ENCODE measurements at places on chromosomes 2 and 18. TPM values are rescaled to one million over a fixed set of nuclear protein-coding genes. Genes with fewer than 3 reads are reported as not detected.

GRCh38 chr18:70132999-70133398 is 72.5 kb downstream of the RTTN start:
- DNase-seq: no peak

DNA sequence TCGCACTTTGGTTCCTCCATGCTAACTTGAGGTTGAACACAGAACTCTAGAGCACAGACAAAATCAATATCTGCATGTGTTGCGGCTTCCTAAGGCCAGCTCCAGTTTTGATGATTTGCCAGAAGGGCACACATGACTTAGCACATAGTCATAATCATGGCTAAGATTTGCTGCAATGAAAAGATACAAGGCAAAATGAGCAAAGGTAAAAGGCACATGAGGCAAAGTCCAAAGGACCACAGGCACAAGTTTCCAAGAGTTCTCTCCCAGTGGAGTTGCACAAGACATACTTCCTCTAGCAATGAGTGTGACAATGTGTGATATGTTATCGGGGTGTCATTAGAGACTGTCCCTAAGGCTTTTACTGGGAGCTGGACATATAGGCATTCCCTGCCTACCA is 24.2 kb upstream of the CXXC1 start:
- DNase-seq: no peak

GRCh38 chr2:137420744-137421143 is 543.5 kb upstream of the HNMT start:
- DNase-seq: no peak

DNA sequence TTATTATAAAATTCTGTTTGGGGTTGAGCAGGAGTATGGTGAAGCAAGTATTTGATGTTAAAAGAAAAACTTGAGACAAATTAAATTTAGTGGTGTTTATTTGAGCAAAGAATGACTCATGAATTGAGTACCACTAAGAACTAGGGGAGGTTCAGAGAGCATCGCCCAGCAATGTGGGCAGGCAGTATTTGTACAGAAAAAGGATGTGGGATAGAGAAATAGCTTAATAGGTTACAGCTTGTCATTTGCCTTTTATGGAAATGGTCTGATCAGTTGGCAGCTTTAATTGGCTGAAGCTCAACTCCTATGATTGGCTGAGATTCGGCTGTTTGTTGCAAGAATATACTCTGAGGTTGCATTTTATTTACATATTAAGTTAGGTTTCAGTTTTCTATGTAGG is 68.2 kb downstream of the LRATD1 start:
- DNase-seq: no peak

DNA sequence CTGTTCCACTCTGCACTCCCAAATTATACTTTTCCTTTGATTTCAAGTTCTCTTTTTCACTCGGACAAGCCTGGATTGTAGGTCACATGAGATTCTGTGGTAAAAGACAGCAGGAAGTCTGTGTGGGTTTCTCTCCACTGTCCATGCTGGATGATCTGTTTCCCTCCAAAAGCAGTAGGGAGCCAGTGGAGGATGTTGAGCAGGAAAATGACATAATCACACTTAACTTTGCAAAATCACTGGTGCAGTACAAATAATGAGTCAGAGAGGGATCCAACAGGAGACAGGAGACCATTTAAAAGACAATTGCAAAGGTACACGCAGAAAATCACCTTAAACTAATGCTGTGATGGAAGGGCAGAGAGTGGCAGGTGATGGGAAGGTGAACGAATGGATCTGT is 301.3 kb downstream of the ZNF407 start:
- no peak for DNase-seq

GRCh38 chr2:169761251-169761969 is 27.8 kb downstream of the KLHL23 start:
- DNase-seq: no peak

DNA sequence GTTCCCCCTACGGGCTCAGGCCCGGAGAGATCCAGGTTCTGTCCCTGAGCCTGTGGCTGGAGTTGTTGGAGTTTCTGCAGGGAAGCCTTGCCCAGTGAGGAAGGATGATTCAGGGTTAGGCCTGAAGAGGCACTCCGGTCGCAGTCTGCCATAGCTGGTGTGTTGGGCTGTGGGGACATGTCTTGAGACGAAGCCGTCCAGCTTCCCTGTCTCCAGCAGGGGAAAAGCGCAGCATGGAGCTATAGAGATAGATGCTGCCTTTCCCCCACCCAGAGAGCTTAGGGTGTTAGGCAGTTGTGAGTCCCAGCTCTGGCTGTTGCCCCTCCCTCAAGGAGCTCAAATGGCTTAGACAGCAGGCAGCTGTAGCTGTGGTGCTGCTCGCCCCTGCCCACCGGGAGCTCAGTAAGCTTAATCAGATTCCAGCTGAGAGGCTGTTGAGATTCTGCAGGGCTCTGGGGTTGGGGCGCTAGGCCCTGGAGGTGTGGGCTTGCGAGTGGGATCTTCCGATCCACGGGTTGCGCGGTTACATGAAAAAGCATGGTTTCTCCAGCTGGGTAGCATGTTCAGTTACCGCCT is 103.9 kb downstream of the PMAIP1 start:
- DNase-seq: no peak

GRCh38 chr18:62436636-62437234 is 86.1 kb upstream of the ZCCHC2 start:
- DNase-seq: no peak

- DNase-seq: no peak
Observed at GRCh38 chr2:217617616-217618022, 385.2 kb downstream of the TNS1 start.

GRCh38 chr18:2032036-2032435 is 539.3 kb downstream of the METTL4 start:
- no peak for DNase-seq

GRCh38 chr18:13353084-13353823 is 134.7 kb downstream of the LDLRAD4 start:
- DNase-seq: no peak

DNA sequence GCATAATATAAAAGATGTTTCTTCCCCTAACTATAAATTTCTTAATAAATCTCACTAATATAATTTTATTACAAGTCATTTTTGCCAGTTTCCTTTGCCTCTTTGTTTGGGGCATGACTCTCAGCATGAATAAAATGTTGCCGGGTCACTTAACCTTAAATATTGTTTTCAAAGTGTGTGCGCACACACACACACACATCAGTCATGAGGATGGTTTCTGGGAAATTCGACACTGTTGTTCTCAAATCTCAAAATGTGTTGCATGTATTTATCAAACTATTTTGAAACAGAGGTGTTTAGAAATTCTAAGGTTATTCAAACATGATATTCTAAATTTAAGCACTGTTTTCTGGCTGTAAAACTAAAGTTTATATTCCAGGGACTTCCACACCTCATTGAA is 31.5 kb downstream of the FAP start:
- no peak for DNase-seq

DNA sequence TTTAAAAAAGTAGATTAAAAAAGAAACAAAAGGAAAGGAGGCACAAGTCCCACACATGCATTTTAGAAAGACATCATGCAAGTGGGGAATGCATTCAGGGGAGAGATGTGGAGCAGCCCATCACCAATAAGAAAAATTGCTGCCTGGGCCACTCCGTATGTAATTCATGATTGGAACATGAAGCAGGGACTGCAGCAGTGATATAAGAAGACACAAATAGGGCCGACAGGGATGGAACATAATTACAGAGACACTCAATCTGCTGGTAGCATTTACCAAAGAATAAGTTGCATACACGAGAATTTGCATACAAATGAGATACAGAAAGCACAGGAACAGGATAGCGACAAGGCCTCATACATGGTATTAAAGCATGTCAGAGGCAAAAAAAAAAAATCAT is 6.5 kb upstream of the AFF3 start:
- no peak for DNase-seq

DNA sequence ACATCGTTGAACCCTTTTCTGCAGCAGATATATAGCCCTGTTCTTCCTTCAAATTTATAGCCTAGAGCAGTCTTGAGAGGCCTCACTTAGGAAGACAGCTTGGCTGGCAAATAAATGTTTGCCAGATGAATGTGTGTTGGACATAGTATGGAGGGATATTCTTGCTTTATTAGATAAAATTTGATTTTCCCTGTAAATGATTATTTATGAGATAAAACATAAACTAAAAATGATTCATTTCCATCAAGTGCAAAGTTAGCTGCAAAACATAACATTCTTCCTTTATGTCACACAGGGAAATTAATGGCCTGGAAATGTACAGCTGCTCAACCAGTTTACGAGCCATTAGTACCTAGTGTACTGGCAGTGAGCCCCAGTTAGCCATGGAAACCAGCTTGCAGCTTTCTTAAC is 82.5 kb downstream of the LIMS1 start:
- no peak for DNase-seq

- DNase-seq: no peak
Observed at GRCh38 chr2:58680755-58681310, 439.7 kb upstream of the FANCL start.

- DNase-seq: no peak
Observed at GRCh38 chr2:241568726-241569125, 10.2 kb downstream of the BOK start.

DNA sequence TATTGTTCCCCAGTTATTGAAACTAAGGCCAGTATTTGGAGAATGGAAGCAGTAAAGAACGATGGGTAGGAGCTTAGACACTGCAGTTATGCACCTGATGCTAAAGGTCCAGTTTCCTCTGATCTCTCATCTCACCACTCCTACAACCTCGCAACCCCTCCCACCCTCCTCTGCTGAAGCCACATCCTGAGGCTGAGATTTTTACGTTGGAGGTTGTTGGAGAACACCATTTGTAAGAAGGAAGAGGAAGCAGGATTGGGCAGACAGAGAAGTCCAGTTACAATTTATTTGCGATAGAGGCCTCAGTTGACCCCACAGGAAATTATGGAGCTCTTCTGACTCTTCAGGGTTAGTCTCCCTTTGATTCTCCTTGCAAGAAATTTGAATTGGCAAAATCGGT is 54.3 kb upstream of the NDUFV2 start:
- DNase-seq: no peak

- DNase-seq: no peak
Observed at GRCh38 chr2:191625016-191625415, 52.9 kb upstream of the NABP1 start.

The LRRC30 gene
- not detected for total RNA-seq

The CGREF1 gene
- total RNA-seq: 0.22 TPM

The CRYGD gene
- total RNA-seq: not detected

The FAP gene
- not detected for total RNA-seq

The DUSP19 gene
- total RNA-seq: 1.7 TPM

The LYG1 gene
- 4.5 TPM for total RNA-seq
